ENCODE measurements at places on chromosomes 3 and 15.

GRCh38 chr3:155339052-155339451 lies 45.6 kb upstream of the STRIT1 start:
- no peak for DNase-seq

DNA sequence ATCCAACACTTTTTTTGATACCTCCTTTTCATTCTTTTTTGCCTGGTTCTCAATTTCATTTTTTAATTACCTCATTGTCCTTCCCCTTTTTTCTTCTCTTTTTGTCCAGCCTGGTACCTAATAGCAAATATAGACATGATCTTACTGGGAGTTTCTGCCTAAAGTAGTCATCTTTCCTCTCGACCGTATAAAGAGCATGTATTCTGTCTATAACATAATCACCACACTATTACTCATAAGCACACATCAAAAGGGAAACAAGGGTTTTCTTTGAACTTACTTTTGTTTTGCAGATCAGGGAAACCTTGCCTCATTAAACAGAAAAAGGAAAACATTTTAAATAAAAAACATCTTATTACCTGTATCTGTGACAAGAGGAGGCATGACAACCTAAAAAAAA lies 33.0 kb downstream of the FAM98B start:
- DNase-seq: no peak

GRCh38 chr3:81554801-81555200 lies 206.6 kb downstream of the GBE1 start:
- no peak for DNase-seq

DNA sequence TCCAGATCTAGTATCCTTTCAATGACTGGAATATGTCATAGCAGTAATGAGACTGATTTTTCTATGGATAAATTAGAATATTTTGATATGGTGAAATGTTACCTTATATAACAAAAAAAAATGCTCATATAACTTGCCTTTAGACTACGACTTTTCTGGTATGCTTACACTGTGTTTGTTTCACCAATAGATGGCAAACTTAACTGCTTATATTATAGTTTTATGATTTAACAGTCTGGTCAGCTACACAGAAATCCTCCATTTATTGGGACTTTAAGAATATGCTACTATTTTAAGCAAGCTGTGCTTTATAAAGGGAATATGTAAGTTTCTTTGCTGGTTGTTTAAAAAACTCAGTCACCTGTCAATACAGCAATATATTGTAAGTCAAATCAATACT lies 205.6 kb downstream of the VGLL3 start:
- no peak for DNase-seq

- no peak for DNase-seq
Observed at GRCh38 chr3:29370476-29371420, 89.9 kb downstream of the RBMS3 start.

DNA sequence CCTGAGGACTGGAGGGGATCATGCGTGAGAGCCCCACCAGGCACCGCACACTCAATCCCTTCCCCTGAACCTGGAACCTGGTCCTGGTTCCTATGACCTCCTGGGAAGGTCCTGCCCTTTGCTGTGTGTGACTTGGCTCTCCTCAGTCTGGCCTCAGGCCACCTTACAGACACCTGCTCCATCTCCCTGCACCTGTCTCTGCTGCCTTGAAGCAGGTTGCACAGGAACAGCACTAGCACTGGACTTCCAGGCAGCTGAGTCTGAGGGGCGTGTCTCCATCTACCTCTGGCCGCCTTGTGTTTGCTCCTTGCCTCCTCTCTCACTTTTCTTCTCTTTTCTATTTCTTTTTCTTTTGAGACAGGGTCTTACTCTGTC lies 15.4 kb downstream of the PSTPIP1 start:
- no peak for DNase-seq

DNA sequence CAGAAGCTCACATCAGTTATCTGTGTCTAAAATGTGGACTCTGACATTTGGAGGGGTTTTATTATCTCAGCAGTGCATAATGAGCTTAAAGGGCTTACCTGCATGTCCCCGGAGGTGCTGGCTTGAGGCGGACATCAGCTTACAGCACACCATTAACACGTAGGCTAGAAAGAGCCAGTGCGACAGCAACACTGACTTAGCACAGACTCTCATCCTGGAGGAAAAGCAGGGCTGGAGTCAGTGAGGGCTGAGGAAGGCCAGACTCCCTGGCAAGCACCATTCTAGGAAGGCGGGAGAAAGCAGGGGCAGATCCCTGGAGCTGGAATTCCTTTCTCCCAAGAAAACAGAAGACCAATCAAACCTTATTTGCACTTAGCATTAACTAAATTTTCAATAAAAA lies 51.7 kb downstream of the TAFA4 start:
- DNase-seq: no peak

GRCh38 chr3:161822291-161822690 lies 325.7 kb downstream of the OTOL1 start:
- no peak for DNase-seq

DNA sequence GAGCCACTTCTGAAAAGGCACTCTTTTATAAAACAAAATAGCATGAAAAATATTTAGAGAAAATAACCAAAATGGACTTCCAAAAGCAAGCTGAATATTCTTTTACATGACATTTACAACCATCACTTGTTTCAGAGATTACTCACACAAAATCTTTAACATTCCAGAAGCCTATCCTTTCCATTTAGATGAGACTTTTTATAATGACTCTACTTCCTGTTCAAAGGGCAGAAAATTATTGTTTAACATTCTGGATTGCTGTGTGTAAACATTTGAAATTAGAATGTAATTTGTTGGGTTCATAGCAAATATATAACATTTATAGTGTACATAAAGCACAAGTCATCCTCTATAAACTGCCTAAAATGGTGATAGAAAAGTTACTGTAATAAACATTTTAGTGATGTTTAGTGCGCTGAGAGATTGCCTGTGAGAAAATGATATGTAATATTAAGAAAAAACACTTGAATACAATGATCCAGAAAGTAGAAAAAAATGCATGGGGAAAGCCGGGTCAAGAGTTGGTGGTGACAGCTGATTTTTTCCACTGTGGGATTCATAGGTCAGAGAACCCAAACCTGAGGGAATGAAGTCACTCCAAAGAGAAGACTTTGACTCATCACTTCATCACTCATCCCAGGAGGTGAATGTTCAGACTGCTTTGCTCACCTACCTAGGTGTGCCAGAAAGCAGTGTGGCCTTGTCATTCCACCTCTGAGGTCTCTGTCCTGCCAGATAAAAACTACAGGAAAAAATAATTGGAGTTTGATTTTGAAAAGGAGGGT lies 305.8 kb downstream of the ARPP21 start:
- no peak for DNase-seq

- DNase-seq: no peak
Observed at GRCh38 chr3:112963683-112964082, 11.2 kb downstream of the CD200R1 start.

DNA sequence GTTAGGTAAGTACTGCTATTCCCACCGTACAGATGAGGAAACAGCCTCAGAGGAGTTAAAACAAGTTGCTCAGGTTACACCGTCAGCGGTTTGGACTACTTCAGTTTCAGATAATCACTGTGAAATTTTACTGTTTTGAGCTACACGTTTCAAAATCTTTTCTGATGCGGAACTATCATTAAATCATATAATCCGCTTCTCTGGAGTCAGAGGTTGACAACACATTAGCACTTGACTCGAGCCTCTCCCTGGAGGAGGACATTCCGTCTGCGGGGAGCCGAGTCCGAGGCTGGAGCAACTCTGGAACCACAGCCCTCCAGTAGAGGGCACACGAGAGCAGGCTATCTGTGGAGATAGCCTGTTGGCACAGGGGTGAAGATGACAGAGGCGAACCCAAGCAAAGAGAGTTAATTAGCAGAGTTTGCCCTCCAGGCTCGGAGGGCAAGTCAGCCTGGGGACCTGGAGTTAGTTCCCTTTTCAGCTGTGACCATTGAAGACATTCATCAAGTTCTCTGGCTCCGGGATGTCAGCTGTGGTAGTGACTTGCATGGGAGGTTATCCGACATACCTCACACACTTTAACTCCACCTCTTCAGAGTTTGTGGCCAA lies 131.2 kb downstream of the IGF1R start:
- DNase-seq: no peak

DNA sequence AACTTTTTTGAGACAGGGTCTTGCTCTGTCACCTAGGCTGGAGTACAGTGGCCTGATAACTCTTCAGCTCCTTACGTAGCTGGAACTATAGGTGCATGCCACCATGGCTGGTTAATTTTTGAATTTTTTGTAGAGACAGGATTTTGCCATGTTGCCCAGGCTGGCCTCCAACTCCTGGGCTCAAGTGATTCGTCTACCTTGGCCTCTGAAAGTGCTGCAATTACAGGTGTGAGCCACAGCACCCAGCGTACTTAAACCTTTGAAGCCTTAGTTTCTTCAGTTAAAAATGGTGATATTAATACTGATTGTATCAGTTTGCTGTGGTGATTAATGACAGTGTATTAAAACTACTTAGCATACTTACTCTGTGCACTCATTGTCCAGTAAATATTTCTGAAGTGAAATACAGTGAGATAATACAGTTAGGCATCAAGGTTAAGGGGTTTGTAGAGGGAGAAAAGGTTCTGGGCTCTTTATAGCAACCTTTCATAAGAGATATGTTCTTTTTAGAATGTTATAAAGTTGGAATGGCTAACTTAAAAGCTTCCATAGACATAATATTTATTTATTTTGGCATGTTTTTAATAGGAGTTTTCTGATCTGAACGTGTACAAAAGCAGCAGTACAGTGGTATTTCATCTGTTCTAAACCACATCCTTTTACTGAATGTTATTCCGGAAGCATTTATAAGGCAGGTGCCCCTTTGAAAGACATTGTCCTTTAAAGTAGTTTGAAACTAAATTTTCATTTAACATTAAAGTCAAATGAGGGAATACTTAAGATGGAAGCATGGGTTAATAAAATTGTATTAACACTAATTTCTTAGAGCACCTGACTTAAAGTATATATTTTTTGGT lies 23.6 kb downstream of the NCK1 start:
- no peak for DNase-seq

GRCh38 chr15:92409521-92409920 lies 15.8 kb downstream of the ST8SIA2 start:
- DNase-seq: no peak

DNA sequence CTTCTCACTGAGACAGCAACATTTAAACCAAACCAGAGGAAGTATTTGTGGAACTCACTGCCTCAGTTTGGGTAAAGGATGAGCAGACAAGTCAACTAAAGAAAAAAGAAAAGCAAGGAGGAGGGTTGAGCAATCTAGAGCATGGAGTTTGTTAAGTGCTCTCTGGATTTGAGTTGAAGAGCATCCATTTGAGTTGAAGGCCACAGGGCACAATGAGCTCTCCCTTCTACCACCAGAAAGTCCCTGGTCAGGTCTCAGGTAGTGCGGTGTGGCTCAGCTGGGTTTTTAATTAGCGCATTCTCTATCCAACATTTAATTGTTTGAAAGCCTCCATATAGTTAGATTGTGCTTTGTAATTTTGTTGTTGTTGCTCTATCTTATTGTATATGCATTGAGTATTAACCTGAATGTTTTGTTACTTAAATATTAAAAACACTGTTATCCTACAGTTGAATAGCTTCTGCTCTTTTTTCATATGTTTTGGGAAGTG lies 23.3 kb downstream of the CLDN18 start:
- no peak for DNase-seq

DNA sequence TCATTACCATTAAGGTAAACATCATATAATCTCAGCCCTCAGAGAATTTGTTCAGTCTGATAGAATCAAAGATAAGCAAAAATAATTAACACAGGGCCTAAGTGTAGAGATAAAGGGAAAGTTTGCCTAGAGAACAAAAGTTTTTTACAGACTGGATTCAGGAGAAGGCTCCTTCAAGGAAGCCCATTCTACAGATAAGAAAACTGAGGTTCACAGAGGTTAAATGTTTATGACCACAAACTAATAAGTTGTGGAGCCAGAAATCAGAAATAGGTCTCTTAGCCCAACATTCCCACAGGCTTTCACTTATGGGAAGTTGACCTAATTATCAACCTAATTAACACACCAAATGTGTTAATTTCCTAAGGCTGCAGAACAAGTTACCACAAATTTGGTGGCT lies 110.7 kb downstream of the ZMAT3 start:
- no peak for DNase-seq

Measured in SK-N-MC (cell line).